Immature natural killer cell (primary cell): ENCODE measurements at places on chromosomes 11 and 22.

DNA sequence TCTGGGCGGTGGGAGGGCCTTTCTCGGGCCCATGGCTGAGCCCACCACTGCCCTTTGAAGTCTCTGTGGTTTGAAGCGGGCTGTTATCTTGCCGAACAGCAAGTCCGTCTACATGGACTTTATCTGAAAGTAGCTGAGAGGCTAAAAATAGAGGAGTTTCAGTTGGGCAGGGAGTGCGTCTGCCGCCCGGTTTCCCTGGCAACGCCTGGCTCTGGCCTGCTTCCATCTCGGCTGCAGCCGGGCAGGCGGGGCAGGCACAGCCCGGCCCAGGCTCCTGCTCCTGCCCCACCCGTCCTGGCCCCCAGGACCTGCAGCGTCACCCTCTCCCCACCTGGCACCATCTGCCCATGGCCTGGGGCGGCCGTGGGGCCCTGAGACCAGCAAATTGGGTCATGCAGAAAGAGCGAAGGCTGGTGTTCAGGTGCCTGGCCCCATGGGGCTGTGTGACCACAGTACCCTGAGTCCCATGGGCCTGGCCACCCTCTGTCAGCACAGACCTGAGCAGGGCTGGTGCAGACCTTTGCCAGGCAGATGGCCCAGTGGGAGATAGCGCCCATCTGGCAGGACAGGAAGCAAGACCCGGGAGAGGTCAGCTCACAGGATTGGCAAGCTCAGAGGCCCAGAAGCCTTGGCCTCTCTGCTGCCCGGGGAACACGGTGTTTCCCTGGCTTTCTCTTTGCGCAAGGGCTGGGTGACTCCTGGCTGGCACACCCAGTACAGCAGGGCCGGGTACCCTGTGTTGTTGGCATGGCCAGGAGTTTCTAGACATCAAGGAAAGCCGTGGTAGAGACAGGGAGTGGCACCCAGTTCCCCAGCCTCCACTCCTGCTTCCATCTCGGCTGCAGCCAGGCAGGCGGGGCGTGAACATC lies 79.1 kb upstream of the KCNQ1OT1 start:
- no peak for DNase-seq

DNA sequence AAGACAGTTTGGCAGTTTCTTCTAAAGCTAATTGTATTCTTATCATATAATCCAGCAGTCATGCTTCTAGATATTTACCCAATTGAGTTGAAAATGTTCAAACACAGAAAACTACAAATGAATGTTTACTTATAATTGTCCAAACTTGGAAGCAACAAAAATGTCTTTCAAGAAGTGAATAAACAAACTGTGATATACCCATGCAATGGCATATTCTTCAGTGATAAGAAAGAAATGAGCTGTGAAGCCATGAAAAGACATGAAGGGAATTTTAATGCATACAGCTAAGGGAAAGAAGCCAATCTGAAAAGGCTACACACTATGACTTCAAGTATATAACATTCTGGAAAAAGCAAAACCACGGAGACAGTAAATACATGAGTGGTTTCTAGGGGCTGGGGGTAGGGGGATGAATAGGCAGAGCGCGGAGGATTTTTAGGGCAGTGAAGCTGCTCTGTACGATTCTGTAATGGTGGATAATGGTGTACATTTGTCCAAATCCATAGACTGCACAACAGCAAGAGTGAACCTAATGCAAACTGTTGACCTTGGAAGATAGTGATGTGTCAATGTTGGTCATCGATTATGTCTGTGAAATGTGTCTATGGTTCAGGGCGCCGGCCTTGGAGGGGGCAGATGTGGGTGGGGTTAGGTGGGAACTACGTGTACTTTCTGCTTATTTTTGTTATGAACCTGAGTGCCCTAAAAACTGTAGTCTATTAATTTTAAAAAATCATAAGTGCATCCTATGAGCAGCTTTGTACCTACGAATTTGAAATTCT lies 424.9 kb downstream of the TBC1D22A start:
- no peak for DNase-seq

- no peak for DNase-seq
These were observed 19.8 kb upstream of the GALNT18 start for GRCh38 chr11:11641581-11641980.

DNA sequence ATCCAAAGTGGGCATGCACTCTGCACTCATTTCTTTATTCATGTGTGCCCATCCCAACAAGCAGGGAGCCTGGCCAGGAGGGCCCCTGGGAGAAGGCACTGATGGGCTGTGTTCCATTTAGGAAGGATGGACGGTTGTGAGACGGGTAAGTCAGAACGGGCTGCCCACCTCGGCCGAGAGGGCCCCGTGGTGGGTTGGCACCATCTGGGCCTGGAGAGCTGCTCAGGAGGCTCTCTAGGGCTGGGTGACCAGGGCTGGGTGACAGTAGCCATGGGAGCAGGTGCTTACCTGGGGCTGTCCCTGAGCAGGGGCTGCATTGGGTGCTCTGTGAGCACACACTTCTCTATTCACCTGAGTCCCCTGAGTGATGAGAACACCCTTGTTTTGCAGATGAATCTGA lies 129.3 kb upstream of the B3GAT1 start:
- no peak for DNase-seq

DNA sequence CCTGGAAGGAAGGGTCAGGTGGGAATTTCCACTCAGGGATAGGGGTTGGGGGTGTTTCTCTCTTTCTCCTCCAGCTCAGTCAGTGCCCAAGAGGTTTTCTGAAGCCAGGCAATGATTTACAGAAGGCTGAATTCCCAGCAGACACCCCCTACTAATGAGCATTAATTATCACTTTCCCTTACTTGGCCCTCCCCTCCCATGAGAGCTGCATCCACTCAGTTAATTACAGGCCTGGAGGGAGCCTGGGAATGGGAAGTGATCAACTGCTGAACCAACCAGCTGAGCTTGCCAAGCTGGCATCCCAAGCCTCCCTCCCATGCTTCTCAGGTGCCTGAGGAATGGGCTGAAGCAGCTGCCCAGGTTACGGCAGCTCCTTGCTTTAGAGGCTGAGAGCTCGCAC lies 992 bp downstream of the LGALS12 start:
- no peak for DNase-seq

DNA sequence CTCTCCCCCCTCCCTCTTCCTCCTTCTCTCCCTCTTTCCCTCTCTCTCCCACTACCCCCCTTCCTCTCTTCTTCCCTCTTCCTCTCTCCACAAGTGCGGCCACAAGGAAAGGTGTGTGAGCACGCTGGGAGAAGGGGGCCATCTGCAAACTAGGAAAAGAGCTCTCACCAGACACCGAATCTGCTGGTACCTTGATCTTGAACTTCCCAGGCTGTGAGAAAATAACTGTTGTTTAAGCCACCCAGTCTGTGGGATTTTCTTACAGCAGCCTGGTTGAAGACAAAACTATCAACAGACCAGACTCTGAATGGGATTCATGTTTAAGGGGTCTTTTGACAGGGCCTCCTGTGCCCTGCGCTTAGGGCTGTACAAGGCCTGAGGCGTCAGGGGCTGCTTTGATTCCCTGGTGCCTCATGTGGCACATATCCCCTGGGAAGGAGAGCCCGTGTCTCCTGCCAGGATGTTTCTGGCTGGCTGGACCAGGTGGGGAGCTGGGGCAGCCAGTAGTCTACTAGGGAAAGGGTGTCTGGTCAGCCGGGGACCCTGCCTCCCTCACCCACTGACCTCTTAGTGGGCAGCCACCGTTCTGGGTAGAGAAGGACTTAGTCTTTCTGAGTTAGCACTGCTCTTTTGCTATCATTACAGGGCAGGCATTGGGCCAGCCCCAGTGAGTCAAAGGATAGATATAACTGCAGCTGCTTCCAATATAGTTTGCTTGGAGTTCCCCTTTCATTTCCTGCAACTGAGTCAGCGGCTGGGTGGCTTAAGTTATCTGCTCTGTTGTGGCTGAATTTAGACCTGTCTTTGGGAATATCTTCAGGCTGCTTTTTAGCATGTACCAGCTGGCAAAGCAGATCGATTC lies 6.2 kb downstream of the PANX1 start:
- DNase-seq, result no peak

DNA sequence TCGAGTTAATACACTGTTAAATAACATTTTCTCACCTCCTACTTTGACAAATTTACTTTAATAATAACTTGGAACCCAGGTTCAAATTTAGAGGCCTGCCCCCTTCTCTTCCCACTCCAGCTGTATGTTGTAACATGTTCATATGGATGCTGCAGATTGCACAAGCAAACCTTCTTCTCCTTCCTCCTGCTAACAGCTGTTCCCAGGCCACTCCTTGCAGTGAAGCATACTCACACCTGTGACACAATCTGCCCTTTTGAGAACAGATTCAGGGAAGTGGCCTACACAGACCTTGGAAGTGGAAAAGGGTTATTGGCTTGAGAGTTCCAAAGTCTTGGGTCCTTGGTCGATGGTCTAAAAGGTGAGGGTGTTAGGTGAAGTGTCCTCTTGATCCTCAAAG lies 131.9 kb downstream of the TEAD1 start:
- no peak for DNase-seq

- no peak for DNase-seq
These were observed 45.7 kb upstream of the TUB start for GRCh38 chr11:8035200-8035855.

- DNase-seq, result peak; percentile 72
These were observed 5.4 kb downstream of the GRK2 start for GRCh38 chr11:67271541-67272284.
